ENCODE measurements at places on chromosomes 4 and X.

DNA sequence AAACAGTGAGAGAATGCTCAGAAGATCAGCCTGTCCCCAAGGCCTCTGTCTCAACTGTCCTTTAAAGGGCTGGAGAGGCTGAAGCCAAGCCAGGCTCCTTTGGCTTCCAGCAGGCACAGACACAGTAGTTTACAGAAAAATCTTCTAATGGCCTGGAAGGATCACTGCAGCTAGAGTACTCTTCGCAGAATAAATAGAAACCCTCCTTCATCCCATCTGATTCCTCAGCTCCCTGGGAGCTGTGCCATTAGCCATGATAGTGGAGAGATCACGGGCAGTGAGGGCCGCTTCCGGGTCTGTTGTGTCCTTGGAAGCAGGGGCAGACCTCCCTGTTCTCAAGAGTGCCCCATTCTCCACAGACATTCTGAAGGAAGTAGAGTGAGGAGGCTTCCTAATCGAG, 63.1 kb downstream of the CCNI start:
- no peak for DNase-seq

GRCh38 chr4:176387571-176387970, 67.8 kb downstream of the SPCS3 start:
- no peak for DNase-seq

DNA sequence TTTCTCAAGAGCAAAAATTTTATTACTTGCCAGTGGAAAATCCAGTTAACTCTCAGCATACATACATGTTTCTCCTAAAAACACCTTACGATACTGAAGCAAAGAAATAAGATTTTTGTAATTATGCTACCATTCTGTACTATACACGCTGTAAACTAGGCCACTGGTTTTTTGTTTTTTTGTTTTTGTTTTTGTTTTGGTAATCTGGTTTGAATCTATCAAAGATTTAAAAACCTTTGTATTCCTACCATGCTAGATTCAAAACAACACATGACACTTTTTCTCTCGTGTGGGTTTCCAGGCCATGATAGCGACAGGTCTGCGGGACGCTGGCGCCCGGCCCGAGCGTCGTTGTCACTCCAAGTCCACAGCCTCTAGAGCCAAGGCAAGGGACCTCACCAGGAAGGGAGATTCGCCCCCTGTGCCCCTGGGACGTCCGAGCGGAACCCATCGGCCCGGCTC, 723 bp downstream of the TMEM192 start:
- DNase-seq: no peak

DNA sequence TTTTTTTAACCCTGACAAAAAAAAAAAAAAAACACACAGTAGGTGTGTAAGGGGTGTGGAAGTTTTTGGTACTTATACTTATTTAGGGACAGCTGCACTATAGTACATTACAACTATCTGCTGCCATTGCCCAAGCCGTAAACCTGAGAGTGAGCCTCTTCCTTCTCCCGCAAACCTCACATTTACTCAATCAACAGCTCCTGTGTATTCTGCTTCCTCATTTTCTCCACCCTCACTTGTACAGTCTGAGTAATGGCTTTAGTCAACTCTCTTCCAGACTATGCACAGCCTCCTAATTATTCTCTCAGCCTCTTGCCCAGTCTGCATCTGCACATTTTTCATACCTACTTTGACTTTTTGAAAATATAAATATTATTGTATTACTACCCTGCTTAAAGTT, 362.0 kb downstream of the ADAM29 start:
- no peak for DNase-seq

GRCh38 chr4:83369831-83370639, 35.4 kb upstream of the HPSE start:
- no peak for DNase-seq

- DNase-seq: no peak
Observed at GRCh38 chr4:112060212-112060611, 85.0 kb upstream of the FAM241A start.

DNA sequence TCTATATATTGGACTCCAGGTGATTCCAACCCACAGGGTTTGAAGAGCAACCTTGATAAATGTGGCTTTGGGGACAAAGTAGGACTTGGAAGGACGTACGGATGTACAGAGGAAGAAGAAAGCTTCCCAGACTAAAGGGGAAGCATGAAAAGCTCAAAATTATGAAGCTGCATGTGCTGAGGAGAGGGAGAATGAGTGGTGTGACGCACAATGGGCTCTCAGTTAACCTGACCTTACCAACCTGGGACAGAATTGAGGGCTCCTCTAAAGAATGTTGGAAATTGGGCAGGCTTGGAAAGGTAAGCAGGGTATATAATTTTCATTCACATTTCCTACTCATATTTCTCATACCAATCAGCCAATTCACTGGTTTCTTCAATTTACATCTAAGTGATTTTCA, 10.5 kb upstream of the TIGD2 start:
- DNase-seq: no peak

DNA sequence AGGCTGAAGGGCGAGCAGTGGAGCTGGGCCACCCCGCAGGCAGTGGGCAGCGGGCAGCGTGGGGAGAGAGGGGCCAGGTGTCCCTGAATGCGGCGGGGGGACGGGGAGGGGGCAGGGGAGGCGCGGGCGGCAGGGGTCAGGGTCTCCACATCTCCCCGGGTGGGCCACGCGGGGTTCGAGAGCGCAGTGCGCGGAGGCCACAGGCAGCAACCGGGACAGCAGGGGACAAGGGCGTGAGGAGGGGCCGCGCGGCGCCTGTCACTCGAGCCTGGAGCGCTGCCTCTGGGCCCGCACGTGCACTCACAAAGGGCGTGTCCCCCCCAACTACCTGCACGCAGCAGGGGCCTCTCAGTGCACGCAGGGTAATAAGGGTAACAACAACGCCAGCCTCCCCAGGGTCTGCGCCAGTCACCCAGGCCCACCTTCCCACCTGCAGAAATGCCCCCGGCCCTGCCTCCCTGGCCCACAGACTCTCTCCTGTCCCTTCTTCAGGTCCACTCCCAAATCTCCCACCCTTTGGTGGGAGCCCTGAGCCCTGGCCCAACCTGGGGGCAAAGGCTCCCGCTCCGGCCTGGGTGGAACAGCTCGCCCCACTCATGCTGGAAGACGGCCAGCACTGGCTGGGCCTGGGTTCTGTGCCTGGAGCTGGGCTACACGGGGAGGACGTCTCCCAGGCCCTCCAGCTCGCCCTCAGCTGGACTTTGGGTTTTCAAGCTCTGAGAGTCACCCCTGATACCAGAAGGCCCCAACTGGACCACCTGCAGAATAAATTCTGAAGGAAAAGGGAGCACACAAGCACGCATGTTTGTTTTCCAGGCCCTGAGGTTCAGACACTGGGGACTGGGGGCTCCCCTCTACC, 53.2 kb downstream of the ZFYVE28 start:
- no peak for DNase-seq

DNA sequence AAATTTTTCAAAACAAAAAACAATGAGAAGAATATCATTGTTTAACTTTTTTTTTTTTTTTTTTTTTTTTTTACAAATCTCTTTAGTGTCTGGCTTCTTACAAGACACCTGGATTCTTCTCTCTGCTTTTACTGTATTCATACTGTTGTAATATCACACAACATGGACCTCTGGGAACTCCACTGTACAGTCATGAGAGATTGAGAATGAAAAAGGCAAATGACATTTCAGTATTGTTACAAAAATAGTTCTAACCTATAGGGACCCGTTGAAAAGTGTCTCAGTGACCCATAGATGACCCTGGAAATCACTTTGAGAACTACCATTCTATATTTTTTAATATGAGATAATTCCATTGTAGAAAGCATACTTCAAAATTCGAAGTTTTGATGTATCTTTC, 124.4 kb downstream of the SLIT2 start:
- DNase-seq: no peak
